ENCODE measurements at places on chromosomes 12 and 14.

GRCh38 chr14:94795372-94795771 is 25.5 kb upstream of the GSC start:
- DNase-seq, result no peak

- no peak for DNase-seq
Measured at GRCh38 chr12:58067610-58068387, 126.4 kb downstream of the ATP23 start.

GRCh38 chr14:49754570-49755097 is 13.3 kb upstream of the KLHDC2 start:
- no peak for DNase-seq

GRCh38 chr12:129520739-129521138 is 383.1 kb downstream of the TMEM132D start:
- no peak for DNase-seq

DNA sequence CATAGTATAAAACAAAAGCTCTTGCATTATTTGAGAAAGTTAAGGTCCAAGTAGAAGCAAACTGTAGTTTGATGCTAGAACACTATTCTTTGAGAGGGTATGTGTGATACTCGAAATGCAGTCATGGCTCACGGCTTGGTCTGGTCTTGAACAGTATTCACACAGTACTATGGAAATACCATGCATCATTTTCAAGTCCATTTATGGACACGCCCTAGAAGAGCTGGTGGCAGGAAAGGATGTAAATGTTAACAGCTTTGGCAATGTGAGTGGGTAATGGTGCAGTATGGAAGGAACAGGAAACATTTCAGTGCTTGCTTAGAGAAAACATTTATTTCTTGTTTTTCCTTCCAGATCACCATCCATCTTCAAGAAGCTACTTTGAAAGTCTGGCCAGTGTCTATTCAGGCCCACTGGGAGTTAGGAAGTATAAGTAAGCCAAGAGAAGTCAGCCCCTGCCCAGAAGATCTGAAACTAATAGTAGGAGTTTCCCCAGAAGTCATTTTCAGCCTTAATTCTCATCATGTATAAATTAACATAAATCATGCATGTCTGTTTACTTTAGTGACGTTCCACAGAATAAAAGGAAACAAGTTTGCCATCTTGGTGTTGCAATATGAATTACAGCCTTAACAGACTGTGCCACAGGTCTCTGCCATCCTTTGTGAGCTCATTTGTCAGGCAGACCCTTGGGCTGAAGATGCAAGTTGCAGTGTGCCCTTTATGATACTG is 5.7 kb upstream of the AKAP5 start:
- no peak for DNase-seq

- DNase-seq, result no peak
Measured at GRCh38 chr14:55127460-55127951, 1.5 kb upstream of the LGALS3 start.

GRCh38 chr12:93126069-93126474 is 197.0 kb upstream of the EEA1 start:
- DNase-seq, result no peak

All from WTC11 (cell line).